ENCODE measurements at places on chromosomes 2 and 18.

DNA sequence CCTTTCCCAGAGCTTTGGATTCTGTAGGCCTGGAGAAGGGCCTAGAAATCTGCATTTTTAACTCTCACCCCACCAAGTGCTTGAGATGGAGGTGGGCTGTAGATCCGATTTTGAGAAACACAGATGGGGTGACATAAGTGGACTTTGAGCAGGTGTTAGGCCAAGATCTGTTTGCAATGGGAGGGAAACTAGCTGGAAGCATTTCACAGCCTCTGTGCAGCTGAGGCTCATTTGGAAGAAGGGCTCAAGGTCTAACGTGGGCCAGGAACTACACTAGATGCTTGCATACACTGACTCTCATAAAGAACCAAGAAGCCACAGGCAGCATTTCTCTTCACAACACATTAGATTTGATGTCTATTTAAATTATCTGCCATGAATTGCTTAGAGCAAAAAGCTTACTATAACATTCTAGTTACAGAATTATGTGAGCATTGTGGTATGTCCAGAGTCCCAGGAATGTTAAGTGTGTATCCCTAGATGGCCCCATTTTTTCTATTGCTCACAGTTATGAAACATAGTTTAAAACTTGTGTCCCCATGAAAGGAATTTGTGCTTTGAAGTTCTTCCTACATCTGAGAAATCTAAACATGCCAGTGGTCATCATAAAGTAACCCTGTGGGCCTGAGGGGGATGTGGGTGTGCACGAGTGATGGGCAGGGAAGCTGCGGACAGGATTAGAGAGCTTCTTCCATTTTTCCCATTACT lies 77.2 kb downstream of the CD28 start:
- DNase-seq = no peak

GRCh38 chr2:3959372-3959771 lies 256.0 kb downstream of the DCDC2C start:
- DNase-seq = no peak

DNA sequence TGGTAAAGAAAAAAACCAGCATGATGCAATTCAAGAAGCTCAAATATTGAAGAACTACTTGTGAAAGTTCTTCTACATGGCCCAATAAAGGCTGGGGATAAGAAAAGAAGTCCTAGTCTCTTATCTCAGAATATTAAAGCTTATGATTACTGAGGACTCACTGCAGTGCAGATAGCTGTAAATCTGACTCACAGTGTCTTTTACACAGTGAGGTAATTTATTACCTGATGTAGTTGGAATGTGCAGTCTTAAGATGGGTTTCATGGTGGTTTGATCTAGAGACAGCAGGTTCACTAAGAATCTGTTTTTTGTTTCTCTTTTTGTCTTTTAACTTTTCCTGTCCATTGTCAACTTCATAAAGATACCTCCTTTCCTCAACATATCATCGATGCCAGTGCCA lies 484.0 kb upstream of the MAP2 start:
- no peak for DNase-seq

DNA sequence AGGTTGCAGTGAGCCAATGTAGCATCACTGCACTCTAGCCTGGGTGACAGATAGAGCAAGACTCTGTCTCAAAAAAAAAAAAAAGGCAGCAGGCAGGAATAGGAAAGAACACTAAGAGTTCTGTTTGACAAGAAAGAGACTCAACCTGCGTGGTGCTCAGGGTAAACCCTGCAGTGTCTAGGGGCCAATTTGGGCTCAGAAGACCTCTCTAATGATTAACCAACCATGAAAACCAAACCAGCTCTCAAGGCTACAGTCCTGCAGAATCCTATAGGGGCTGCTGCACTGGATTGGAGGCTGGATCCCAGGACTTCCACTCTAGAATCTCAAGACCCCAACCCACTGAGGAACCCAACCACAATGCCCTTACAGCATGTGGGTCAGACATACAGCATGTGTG lies 2.4 kb downstream of the TRABD2A start:
- no peak for DNase-seq

- no peak for DNase-seq
Measured at GRCh38 chr18:39558658-39559057, 1993.1 kb upstream of the CELF4 start.
